ENCODE measurements at places on chromosomes 2 and 18.

DNA sequence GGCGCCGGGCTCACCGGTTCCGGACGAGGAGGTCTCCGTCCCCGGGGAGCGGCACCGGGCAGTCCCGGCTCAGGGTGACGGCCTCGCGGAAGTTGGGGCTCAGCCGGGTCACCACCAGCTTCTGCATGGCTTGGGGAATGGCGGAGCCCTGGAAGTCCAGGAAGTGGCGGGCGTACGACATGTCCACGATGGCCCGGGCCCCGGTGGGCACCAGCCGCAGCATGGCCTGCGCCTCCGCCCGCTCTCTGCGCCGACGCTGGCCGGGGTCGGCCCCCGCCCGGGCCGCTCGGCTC, 157 bp downstream of the PTGR3 start:
- no peak for DNase-seq

DNA sequence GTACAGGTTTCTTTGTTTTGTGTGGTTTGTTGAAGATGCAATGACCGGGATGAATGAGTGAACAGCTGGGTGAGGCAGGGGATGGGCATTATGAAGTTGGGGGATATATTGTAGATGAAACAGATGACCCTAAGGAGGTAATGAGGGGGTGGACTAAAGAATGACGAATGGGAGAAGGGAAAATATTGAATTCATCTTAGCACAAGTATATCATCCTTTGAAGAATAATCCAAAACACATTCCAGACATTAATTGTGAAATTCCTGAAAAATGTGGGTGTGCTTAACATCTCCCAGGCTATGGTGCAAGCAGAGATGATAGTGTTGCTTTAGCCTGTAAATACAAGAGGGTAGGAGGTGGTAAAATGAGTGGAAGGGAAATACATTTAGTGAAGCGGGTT, 5.8 kb downstream of the CRIM1 start:
- DNase-seq: no peak

- DNase-seq: no peak
These were observed 701.9 kb upstream of the RAB6C start for GRCh38 chr2:129277585-129277981.

DNA sequence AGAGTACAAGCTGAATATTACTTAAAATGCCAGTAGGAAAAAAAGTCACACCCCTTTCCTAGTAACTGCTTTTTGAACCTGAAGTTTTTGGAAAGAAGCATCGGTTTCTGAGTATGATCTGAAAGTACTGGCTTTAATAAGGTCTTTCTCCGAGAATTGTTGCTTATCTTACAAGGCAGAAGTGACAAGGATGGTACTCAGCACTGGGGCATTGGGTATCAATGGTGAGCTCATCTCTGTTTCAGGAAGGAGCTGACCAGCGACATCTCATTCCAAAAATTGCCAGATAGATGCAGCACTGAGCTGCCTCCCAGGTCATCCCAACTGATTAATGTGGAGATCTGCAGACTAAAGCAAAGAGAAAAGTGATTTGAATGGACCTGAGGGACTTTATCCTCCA, 85.4 kb downstream of the FMNL2 start:
- no peak for DNase-seq

DNA sequence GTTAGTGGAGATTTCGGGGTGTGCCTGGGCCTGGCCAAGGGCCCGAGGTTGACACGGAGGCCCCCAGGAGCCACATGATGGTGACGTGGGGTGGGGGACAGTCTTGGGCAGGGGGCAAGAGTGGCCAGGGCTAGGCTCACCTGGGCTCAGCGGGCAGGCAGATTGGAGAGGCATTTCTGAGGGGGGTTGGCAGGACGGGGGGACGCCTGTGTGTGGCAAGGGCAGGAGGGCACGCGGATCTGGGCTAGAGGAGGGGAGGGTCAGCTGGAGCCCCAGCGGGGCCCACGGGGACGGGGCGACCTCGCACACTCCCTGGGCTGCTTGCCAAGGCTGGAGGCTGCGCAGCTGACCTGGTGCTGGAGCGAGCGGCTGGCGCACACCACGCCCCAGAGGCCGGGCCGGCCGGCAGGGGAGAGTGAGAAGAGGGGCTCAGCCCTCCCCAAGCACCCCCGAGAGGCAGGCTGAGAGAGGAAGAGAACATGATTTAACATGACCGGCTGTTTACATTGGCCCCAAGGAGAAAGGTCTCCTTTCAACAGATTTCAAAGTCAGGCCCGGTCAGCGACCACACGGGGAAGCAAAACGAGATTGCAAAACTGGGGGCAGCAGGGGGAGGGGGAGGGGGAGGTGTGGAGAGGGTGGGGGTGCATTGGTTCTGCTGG, 38.0 kb upstream of the SNED1 start:
- DNase-seq: peak; percentile 12

DNA sequence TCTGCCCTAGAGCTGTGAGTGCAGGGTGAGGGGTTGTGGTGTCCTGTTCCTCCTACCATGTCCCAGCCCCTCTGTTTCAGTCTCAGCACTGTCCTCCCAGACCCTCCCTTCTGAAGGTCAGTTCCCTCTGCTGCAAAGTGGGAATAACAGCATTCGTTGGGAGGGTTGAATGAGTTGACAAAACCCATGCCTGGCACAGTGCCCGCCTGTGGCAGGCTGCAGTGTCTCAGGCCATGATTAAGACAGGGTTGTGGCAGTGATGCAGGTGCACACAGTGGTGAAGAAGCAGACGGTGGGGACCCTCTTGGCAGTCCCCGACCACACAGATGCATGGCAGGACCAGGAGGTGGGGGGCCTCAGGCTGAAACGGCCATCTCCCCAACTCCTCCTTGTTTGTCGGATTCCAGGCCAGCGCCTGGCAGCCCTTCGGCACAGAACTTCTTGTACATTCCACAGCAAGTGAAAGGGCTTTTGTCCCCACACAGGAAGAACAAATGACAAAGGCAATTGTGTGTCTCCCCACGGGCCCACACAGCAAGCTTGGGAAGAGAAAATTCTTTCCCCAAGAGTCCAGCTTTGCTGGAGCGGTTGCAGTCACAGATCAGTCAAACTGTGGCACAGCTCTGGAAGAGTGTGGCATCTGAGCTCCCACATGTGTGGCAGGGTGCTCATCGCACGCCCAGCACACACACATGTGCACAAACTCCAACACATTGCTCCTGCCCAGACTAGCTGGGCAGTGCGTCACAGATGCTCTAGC, 92.0 kb upstream of the MSH2 start:
- peak; percentile 8 for DNase-seq

DNA sequence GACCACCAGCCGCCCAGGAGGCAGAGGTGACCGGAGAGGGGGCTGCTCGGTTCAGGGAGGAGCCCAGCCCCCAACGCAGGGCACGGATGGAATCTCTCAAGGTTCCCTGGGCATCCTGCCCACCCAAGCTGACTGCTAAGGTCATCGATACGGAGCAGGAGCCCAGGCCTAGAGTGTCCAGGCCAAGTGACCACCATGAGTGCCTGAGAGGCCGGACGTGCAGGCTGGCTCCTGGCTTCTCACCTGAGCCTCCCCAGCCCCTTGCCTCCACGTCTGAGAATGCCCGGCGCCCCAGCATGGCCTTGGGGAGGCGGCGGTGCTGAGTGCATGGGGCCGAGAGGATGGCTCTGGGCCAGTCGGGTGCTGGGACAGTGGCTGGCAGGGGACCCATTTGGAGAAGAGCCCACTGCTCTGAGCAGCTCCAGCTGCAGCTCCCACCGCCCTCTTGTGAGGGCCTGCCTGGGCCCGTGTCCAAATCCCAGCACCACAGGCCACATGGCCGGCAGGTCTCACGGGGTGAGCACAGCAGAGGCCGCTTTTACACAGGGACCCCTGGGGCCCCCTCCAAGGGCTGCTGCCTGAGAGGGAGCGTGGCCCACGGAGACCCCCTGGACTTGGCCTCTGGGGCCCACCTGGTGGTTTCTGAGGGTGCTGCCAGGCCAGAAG, 102.8 kb upstream of the CTDP1 start:
- no peak for DNase-seq

DNA sequence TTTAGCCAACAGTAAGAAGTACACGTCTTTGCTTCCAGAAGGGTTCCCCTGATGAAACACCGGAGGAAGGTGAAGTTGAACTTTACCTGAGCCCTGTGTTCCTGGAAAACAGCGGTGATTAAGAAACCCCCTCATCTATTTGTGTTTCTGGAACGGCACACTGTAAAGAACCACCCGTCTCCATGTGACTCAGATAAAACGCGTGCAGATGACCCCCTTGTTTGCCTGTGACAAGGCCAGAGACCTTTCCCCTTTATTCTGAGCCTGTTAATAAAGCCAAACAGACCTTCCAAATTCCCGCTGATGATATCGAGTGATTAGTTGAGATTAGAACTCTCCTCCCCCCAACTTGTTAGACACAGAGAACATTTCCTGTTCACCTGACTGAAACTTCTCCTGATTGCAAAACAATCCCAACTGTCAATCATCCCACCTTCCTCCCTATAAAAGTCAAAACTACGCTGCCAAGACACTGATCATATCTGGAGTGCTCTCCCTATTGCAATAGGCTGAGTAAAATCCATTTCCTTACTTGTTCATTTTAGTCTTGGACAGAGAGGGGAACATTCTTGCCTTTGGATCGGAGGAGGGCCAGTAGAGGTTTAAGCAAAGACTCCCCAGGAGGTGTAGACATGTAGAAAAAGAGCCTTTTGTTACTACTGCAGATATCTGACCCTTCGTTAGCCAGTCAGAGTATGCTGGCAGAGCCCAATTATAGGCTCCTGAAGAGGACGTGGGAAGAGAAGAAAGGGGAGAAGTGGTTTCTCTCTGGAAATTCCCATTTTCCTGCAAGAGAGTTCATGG, 914 bp upstream of the IWS1 start:
- DNase-seq: peak; percentile 7

DNA sequence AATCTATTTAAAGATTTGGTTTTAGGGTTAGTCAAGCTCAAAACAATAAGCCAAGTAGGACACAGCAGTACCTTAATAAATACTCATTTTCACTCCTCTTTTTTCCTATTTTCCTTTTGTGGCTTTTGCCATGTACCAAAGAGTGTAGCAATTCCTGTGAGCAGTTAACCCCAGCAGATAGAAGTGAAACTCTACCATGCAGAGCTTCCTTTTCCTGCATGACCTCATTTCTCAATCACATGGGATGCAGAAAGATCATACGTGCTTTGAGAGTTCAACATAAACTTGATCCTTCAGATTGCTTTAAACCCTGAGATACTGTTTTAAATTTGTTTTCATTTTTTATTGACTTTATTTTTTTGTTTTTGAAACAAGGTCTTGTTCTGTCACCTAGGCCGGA, 99.1 kb upstream of the ARHGAP15 start:
- peak; percentile 81 for DNase-seq

DNA sequence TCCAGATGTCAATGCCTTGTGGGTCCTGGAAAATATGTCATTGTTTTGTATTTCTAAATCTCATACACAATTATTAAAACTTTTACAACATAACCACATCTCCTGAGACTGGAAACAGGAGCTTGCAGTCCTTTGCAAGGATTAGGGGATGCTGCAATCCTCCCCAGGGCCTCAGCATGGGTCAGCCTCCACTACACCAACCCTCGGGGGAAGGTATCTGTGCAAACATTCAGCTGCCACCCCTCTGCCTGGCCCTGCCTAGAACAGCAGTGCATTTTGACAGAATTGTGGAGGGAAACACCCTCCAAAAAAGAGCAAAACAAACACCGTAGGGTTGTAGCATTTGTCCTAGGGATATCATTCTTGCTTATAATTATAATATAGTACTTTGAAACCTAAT, 4.2 kb upstream of the UPP2 start:
- DNase-seq: no peak

DNA sequence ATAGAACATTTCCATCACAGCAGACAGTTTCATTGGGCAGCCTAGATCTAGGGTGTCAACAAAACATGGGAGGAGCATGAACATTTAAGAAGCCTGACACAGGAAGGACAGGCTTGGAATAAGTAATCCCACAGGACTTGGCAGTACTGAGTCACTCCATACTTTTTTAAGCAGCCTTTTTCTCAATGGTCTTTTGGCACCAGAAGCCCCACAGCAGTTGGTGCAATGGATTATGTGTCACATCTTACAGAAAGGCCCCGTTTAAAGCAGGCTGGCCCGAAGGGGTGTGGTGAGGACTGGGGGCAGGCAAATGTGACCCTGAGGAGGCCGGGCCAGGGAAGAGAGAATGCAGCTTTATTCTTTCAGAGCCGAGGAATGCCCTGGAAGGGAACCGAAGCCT, 26.6 kb downstream of the SPTBN1 start:
- no peak for DNase-seq

- no peak for DNase-seq
These were observed 2.1 kb downstream of the LRRTM1 start for GRCh38 chr2:80302314-80303005.

- DNase-seq: no peak
These were observed 69.6 kb downstream of the HPCAL1 start for GRCh38 chr2:10372203-10372861.

DNA sequence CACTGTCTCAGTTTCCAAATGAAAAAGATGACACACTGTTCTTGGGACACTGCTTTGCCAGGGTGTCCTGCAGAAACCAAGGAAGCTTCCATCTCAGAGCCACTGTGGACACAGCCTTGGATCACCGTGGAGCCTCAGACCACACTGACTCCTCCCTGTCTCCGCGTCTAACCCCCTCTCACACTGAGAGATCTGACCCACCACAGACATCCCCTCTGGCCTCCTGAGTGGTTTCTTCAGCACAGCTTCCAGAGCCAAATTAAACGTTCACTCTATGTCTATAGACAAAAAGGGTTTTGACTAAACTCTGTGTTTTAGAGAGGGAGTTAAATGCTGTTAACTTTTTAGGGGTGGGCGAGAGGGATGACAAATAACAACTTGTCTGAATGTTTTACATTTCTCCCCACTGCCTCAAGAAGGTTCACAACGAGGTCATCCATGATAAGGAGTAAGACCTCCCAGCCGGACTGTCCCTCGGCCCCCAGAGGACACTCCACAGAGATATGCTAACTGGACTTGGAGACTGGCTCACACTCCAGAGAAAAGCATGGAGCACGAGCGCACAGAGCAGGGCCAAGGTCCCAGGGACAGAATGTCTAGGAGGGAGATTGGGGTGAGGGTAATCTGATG, 113.4 kb upstream of the PKDCC start:
- no peak for DNase-seq

- peak; percentile 89 for DNase-seq
These were observed 32.1 kb upstream of the SIGLEC15 start for GRCh38 chr18:45793264-45793965.

- DNase-seq: no peak
These were observed 5.8 kb upstream of the LYG2 start for GRCh38 chr2:99261242-99261641.

GRCh38 chr2:75466708-75467311, 93.9 kb downstream of the EVA1A start:
- DNase-seq: peak; percentile 18

- no peak for DNase-seq
These were observed 1.6 kb downstream of the WDFY1 start for GRCh38 chr2:223943561-223944008.

DNA sequence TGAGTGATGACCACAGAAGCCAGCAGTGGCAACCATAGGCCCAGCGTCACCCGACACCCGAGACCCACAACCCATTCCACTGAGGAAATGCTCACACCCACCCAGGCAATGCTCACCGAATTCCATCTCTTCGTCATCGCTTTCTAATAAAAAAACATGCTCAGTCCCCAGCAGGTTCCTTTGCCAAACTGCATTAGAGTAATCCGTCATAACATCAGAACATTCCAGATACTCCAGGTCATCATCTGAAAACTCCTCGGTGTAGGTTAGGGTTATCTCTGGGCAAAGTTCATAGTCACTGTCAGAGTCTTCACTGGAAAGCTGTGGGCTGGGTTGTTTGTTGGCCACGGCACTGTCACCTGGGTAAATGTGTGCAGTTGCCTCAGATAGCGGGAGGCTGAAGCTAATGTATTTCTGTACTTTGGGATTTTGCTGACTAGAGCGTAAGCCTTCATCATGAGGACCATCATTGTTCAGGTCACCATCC, 49.3 kb downstream of the ALPK2 start:
- no peak for DNase-seq
